ENCODE measurements at places on chromosomes 13 and 19. TPM values are rescaled to one million over a fixed set of nuclear protein-coding genes. Genes with fewer than 3 reads are reported as not detected.

PLIN4 gene
- under 0.01 TPM for total RNA-seq

SPRED3 gene
- total RNA-seq: under 0.01 TPM

EID2 gene
- 12.7 TPM for total RNA-seq

SMIM44 gene
- total RNA-seq: not detected

COL4A2 gene
- 0.27 TPM for total RNA-seq

LILRA2 gene
- total RNA-seq: 12.9 TPM

CAPN12 gene
- total RNA-seq: 4.8 TPM

ZNF491 gene
- total RNA-seq: 1.9 TPM

FGF21 gene
- not detected for total RNA-seq

DCLK1 gene
- total RNA-seq: under 0.01 TPM

UBA52 gene
- 1,539 TPM for total RNA-seq

FBXO27 gene
- 0.27 TPM for total RNA-seq

B9D2 gene
- total RNA-seq: 26.4 TPM

ZNF416 gene
- total RNA-seq: 4.6 TPM

NPAS1 gene
- total RNA-seq: 1.3 TPM

ZNF99 gene
- 0.27 TPM for total RNA-seq

GALP gene
- not detected for total RNA-seq

SIGLEC5 gene
- total RNA-seq: 2.2 TPM

Data from hematopoietic multipotent progenitor cell (in vitro differentiated cells).